ENCODE measurements at places on chromosomes 16 and 17.

GRCh38 chr17:51500454-51500853, 240.1 kb downstream of the UTP18 start:
- no peak for DNase-seq

DNA sequence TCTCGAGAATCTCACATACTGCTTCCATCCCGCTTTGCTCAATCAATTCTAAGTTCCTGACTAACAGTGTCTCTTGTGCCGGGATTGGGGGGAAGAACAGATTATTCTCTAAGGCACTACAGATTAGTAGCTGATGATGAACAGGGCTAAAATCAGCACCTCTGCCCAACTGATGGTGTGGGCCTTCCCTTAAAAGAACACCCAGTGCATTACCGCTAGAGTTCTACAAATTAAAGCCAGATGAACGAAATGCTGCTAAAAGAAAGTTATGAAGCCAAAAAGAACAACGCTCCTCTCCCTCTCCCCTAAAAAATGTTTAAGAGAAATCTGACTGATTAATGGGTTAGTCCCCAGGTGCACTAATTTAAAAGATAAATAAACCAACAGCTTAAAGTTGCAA, 4.4 kb downstream of the CDC27 start:
- no peak for DNase-seq

DNA sequence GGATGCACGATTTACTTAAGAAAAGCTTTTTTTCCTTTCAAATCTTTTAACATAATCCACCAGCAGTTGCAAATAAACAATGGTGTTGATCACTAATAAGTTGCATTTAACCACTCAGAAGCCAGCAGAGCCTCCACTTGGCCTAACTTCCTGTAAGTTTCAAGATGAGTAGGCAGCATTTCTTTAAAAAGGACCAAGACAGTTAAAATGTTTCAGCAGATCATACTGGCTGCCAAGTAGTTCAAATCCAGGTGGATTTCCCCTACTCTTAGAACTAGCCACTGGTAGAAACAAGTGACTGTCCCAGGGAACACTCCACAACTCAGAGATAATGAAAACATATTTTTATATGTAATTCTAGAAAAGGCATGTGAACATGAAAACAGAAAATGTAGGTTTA, 17.0 kb upstream of the RFFL start:
- DNase-seq = no peak

- DNase-seq = peak; percentile 95
Measured at GRCh38 chr16:85491798-85492294, 121.3 kb upstream of the GSE1 start.

- no peak for DNase-seq
Measured at GRCh38 chr16:68217506-68217905, 18.4 kb downstream of the ESRP2 start.

GRCh38 chr16:82181461-82182185, 11.6 kb upstream of the MPHOSPH6 start:
- DNase-seq = no peak

GRCh38 chr17:64736804-64737492, 74.8 kb upstream of the SMURF2 start:
- DNase-seq = no peak

GRCh38 chr16:60206516-60206915, 1472.4 kb upstream of the GOT2 start:
- DNase-seq = no peak

Measured in breast epithelium (tissue), 4 donors.